Stimulated activated CD4-positive, alpha-beta T cell treated with anti-CD3 and anti-CD28 coated beads, Interleukin-1b, Interleukin-23, amount 100 ng/mL, for 24 hours (primary cell): ENCODE measurements at places on chromosomes 13 and 19.

- no peak for DNase-seq
These were observed 543.4 kb downstream of the SUCLA2 start for GRCh38 chr13:47457626-47458025.

GRCh38 chr13:113398963-113399754 lies 35.2 kb upstream of the GRTP1 start:
- no peak for DNase-seq

DNA sequence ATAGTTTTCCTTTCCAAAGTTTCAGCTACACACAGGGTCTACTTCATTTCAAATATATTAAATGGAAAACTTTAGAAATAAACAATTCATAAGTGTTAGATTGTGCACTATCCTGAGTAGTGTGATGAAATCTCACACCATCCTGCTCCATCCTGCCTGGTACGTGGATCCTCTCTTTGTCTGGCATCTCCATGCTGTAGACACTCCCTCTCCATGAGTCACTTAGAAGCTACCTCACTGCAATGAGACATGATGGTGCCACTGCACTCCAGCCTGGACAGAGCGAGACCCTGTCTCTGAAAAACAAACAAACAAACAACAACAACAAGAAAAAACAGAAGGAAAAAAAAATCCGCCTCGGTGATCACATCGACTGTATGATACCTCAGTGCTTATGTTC lies 191.8 kb downstream of the PCCA start:
- no peak for DNase-seq

GRCh38 chr19:33674626-33675367 lies 53.0 kb downstream of the CHST8 start:
- DNase-seq: no peak

DNA sequence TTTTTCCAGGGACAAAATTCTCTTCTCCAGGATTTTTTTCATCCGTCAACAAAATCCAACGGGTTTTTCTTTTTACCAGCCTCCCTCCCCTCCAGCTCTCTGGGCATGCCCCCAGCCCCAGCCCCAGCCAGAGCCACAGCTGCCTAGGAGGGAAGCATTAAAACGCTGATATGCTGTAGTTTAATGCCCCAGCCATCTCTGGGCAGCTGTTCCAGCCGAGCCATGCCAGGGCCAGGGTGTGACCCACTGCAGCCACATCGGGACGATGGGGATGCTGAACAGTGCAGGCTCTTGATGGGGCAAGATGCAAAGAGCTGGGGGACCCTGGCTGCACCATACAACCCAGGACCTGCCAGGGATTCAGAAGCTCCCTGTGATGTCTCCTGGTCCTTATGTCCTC lies 32.1 kb downstream of the TSHZ3 start:
- no peak for DNase-seq
